NCI-H1930 (cell line): ENCODE measurements at places on chromosomes 2 and 18.

DNA sequence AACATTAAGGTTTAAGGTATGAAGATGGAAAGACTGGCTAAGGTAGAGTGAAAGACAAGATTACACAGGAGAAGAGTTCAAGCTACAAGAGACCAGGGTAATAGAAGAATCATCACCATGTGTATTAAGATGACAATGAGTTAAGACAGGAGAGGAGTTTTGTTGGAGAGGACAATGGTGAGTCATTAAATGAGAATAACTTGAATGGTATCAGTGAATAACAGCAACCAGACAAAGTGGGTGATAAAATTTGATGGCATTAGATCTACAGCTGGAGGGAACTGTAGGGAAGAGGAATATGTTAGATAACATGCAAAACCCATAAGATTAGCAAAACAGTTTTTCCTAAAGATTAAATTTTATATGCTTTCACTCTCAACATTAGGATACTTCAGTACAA, 18.8 kb upstream of the ENOSF1 start:
- DNase-seq: no peak

- no peak for DNase-seq
Observed at GRCh38 chr2:3170792-3171455, 206.7 kb downstream of the EIPR1 start.

DNA sequence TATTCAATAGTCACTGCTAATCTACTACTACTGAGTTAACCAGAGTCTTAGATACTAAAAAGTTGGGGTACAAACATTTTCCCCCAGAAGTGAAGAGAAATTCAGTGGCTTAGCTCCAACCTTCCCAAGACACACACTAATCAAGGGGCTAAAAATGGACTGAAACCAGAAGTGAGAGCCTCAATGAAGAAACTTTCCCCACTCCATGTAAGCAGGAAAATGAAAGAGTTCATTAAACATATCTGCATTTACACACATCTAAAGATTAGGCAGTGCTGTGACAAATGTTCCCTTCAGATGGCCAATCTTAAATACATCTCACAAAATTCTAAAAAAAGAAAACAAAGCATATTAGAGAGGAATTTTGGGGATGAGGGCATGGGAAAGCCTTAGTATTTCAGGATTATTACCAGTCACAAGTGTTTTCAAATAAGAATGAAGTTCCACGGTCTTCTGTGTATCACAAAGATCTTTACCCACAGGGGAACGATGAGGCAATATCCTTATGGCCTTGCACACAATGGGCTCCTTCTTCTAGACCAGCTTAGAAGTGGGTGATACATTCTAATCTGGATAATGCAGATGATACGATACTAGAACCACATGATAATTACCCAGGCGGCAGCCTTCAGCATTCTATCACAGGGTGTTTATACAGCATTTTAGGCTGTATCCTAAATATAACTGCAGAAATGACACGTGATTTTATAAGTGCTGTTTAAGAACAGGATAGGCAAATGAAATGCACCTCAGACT, 17.1 kb downstream of the ANKRD44 start:
- no peak for DNase-seq

- DNase-seq: no peak
Observed at GRCh38 chr2:24429197-24430074, 61.6 kb upstream of the NCOA1 start.

DNA sequence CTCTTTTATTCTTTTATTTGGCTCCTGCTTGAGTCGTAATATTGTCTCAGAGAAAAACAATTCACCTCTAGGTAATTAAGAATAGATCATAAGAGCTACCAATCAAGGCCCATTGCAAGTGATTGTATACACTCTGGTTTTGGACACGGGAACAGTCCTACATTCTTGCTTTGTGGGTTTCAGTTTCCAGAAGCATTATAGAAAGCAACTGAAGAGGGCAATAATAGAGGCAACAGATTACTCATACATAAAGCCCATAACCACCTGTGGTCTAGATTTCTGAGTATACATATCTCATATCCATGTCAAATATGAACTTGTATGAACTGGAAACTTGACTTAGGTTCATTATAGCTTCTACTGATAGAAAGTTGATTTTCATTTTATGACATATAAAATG, 65.4 kb downstream of the DIS3L2 start:
- no peak for DNase-seq

DNA sequence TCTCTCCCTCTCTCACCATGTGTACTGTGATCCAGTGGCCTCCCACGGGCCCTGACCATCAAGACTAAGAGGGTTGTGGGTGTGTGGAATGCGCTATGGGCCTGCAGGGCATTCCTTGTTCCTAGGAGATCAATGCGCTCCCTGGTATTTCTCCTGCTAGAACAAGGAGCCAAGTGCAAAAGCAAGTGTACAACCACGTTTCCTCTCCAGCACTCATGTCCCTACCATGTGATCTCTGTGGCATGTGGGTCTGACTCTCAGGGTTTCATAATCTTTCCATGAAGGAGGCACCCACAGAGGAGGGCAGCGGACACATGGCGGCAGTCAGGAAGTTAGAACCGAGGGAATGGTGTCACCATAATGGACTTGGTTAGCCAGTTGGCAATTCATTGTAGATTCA, 91.4 kb downstream of the MAPK4 start:
- DNase-seq: no peak

DNA sequence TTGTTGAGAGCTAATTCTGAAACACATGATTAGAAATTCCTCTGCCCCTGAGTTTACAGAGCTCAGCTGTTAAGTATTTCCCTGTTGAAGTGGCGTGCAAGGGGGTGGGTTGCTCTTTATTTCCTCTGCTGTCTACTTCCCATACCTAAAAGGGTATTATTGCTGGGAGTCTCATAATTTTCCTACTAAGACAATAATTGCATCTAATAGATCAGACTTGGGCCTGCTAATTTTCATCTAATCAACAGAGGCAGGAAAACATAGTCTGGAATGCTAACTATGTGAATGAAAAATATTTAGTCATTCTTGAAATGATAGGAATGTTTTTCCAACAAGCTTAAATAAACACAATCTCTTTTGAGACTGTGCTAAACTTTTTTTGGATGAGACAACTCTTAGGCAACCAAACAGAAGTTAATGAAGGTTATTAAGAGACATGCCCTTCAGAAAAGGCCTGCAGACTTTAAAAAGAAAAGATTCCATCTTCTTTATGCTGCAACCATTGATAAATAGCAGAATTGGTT, 111.4 kb downstream of the FEZ2 start:
- no peak for DNase-seq

GRCh38 chr18:68179811-68180210, 535.1 kb downstream of the TMX3 start:
- DNase-seq: no peak

- no peak for DNase-seq
Observed at GRCh38 chr2:166234112-166234846, 106.5 kb upstream of the SCN1A start.
